ENCODE measurements at places on chromosomes 1 and 21. TPM values are rescaled to one million over a fixed set of nuclear protein-coding genes. Genes with fewer than 3 reads are reported as not detected.

Gene PRRC2C
- 68.7 TPM for total RNA-seq

Gene GPR157
- 7.5 TPM for total RNA-seq

Gene TRIM67
- total RNA-seq: not detected

Gene C1QC
- not detected for total RNA-seq

Gene SPATA46
- total RNA-seq: not detected

Gene CYP4A22
- total RNA-seq: not detected

Gene C1QTNF12
- total RNA-seq: 6.3 TPM

Gene EDN2
- 0.81 TPM for total RNA-seq

Gene OR2L13
- not detected for total RNA-seq

Gene TTLL10
- total RNA-seq: not detected

Gene SLFNL1
- not detected for total RNA-seq

Gene TIMM17A
- total RNA-seq: 74.6 TPM

Gene FMO3
- total RNA-seq: not detected

Gene MPZ
- total RNA-seq: 5.6 TPM

Gene MACO1
- 13.6 TPM for total RNA-seq

Gene ACKR1
- total RNA-seq: not detected

Gene PDPN
- total RNA-seq: 108 TPM

Gene SPRR1B
- total RNA-seq: not detected

Gene MTF2
- total RNA-seq: 117 TPM

Gene KRTCAP2
- total RNA-seq: 204 TPM

Gene TMEM52
- total RNA-seq: 24.1 TPM

Gene PTPN22
- total RNA-seq: not detected

Gene FGR
- 0.30 TPM for total RNA-seq

Gene GPR52
- total RNA-seq: 0.30 TPM

Gene CR1L
- 0.48 TPM for total RNA-seq

Gene PEX11B
- 22.9 TPM for total RNA-seq

Gene S100A3
- total RNA-seq: 0.30 TPM

Gene MYOC
- not detected for total RNA-seq

Gene VASH2
- 74.6 TPM for total RNA-seq

Gene NEGR1
- 2.1 TPM for total RNA-seq

Gene LCE1E
- not detected for total RNA-seq

Gene C1orf174
- 60.5 TPM for total RNA-seq

Gene TSTD1
- total RNA-seq: 91.3 TPM

Gene CELA2A
- not detected for total RNA-seq

Gene TRAPPC3
- 97.3 TPM for total RNA-seq

Gene KCTD3
- total RNA-seq: 67.9 TPM

Gene ATP6V1G3
- total RNA-seq: not detected

Gene KCNJ15
- not detected for total RNA-seq

Gene RXRG
- total RNA-seq: 4.1 TPM

Gene DAP3
- 138 TPM for total RNA-seq

Gene CNIH3
- 5.3 TPM for total RNA-seq

Gene ADAM30
- not detected for total RNA-seq

Gene SLC30A1
- total RNA-seq: 9.1 TPM

Gene PTAFR
- total RNA-seq: 0.55 TPM

Gene SOX13
- 94.4 TPM for total RNA-seq

Gene ITLN2
- total RNA-seq: 2.7 TPM

Gene CELA3B
- not detected for total RNA-seq

Gene HSD17B7
- total RNA-seq: 27.3 TPM

Gene SH3BGR
- 1.6 TPM for total RNA-seq

All from H7 (cell line).